Fibroblast of skin of left biceps (primary cell): ENCODE measurements at places on chromosomes 6 and 20.

- DNase-seq: no peak
Measured at GRCh38 chr6:122953766-122954165, 42.3 kb upstream of the CLVS2 start.

- DNase-seq: no peak
Measured at GRCh38 chr6:17486680-17487079, 93.3 kb downstream of the CAP2 start.

GRCh38 chr6:170460641-170461040 lies 92.5 kb downstream of the PSMB1 start:
- no peak for DNase-seq

DNA sequence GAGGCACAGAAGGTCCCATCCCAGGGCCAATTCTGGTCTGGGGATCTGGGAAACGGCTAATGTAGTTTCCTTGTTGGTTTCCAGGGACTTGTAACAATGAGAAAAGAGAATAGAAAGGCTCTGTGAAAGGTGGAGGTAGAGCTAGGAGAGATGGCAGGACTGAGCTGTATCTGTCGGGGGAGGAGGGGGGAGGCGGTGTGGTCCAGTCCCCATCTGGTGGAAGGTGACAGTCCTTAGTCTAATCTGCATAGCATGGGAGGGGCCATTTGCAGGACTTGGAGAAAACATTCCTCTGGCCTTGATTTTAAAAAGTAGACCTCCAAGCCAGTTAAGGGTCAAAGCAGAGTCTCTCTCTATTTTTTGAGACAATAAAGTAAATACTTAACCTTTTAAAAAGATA lies 137.1 kb downstream of the DNAH8 start:
- DNase-seq: no peak

DNA sequence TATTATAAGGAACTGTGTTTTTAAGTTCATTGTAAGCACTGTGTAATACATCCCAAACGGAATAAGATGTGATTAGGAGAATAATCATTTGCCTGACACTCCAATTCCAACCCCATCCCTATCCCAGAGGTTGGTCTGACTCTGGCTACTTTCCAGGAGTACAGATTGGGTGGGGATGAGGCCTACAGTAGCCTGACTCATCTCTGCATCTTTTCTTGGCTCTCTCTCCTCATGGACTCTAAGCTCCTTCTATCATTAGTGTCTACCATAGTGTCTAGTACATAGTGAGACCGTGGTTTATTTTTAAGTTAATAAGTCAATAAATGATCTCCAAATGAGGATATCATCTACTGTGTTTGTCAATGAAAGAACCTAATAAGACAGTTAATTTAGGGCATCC lies 92.2 kb upstream of the CNKSR3 start:
- DNase-seq: no peak

DNA sequence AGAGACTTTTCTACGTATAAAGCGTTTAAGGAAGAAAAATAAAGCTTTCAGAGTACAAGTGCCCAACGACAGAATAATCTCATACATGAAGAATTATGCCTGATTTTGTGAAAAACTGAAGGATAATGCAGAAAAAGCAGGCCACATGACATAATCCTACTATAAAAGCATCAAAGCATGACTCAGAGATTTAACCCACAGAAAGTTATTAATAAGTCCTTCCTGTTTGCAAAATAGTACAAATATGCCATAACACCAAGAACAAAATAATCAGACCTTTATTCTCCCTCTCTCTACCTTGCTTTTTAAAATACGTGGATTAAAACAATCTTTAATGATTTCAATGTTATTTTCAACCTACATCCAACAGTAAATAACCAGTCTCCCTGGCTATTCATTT lies 118.6 kb upstream of the BCLAF1 start:
- DNase-seq: peak; percentile 7

DNA sequence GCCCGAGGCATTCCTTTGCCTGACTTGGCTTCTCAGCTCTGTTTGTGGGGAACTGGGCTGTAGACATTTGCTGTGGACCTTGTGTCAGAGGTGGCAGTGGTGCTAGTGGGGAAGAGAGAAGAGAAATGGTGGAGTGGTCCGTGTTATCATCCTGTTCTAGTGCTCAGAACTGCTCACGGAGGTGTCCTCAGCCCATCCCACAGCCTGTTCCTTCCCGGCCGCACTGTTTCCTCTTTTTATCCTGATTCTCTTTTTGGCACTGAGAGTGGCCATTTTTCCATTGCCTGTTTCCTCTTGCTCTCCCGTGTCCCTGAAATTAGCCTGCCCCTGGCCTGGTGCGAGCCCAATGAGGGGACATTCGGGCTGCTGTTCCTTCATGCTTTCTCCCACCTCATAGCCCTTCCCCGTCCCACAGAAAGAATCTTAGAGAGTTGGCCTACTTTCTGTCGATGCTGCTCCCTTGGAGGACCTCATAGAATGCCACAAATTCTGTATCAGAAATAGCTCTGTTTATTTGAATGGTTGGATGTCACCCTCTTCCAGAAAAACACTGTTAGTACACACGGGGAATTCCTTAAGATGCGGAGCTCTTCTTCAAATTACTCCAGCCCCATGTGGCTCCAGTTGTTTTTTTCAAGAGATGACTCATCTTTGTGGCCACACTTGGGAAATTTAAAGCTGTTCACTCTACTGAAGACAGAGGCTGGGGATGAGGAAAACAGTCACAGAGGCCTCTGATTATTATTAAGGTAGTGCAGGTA lies 26.1 kb downstream of the FARS2 start:
- DNase-seq: peak; percentile 47

DNA sequence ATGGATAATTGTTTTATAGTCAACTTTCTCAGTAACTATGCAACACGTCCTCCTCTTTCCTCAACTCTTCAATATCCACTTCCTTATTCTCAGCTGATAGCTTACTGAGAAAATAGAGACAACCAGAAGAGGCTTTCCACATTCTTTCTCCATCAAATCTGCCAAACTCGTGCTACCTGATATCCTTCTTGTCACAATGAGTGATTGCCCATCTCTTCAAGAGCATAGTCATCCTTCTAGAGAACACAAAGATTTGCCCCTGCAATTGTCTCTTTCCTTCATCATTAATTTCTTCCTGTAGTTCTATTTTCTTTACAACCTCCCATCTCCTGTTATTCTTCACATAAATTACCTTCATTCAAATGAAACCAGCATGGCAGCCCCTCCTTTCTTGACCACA lies 75.9 kb upstream of the RGS17 start:
- DNase-seq: no peak

- DNase-seq: no peak
Measured at GRCh38 chr20:44135012-44135412, 52.0 kb downstream of the JPH2 start.

- peak; percentile 64 for DNase-seq
Measured at GRCh38 chr20:1830240-1830639, 65.0 kb upstream of the SIRPA start.

- DNase-seq: no peak
Measured at GRCh38 chr6:149560736-149561135, 5.4 kb upstream of the GINM1 start.

GRCh38 chr6:168078175-168078942 lies 653 bp downstream of the FRMD1 start:
- no peak for DNase-seq

GRCh38 chr6:84867521-84867920 lies 103.1 kb upstream of the TBX18 start:
- no peak for DNase-seq

GRCh38 chr6:157219201-157220200 lies 103.8 kb downstream of the TMEM242 start:
- no peak for DNase-seq

DNA sequence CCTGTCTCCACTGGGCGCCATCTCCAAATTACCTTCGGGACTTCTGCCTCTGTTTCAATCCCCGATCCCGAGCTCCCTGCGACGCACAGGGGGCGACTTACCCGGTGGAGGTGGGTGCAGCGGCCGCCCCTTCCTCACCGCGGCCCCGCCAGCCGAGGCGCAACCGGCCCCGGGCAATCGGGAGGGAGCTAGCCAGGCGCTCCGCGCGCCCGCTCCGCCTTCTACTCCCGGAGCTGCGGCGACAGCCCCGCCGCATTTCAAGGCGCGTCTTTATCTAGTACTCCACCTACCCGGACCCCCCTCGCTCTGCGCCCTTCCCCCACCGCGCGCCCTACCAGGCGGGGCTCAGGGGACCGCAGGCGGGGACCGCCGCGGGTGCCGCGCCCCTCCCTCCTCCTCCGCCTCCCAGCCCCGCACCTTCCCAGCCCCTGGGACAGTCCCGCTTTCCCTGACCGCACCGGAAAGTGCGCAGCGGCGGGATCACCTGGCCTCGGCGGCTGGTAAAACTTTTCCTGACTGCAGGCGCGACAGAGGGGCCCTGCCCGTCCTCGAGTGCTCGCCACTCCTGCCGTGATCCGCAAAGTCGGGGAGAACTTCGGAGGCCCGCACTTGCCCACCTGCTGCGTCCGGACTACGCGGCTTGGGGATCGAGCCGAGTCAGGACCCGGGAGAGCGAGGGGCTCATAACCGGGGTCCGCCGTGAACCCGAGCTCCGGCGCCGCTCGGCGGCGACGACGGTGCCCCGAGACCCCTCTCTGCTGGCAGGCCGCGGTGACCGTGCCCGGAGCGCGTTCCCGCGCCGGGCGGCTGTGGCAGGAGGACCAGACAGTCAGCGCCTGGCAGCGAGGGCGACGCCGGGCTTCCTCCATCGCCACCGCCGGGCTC lies 8.0 kb upstream of the NKX2-2 start:
- DNase-seq: no peak

- DNase-seq: no peak
Measured at GRCh38 chr6:134272374-134272773, 45.5 kb downstream of the SGK1 start.

- no peak for DNase-seq
Measured at GRCh38 chr6:44257753-44258324, 511 bp upstream of the SLC35B2 start.

DNA sequence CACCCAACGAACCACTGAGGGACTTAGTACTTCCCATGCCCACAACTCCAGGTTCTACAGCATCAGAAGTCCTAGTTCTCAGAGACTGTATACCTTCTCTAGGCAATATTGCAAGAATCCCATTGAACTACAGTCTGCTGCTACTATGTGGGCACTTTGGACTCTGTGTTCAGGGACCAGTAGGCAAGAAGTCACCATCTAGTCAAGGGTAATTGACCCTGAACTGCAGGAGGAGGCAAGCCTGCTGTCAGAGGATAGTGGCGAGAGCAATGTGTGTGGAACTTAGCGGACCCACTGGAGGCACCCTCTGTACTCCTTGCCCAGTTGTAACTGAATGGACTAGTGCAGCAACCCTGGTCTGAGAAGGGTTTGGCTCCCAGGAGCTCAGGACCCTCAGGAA lies 15.7 kb downstream of the HEBP2 start:
- DNase-seq: no peak

DNA sequence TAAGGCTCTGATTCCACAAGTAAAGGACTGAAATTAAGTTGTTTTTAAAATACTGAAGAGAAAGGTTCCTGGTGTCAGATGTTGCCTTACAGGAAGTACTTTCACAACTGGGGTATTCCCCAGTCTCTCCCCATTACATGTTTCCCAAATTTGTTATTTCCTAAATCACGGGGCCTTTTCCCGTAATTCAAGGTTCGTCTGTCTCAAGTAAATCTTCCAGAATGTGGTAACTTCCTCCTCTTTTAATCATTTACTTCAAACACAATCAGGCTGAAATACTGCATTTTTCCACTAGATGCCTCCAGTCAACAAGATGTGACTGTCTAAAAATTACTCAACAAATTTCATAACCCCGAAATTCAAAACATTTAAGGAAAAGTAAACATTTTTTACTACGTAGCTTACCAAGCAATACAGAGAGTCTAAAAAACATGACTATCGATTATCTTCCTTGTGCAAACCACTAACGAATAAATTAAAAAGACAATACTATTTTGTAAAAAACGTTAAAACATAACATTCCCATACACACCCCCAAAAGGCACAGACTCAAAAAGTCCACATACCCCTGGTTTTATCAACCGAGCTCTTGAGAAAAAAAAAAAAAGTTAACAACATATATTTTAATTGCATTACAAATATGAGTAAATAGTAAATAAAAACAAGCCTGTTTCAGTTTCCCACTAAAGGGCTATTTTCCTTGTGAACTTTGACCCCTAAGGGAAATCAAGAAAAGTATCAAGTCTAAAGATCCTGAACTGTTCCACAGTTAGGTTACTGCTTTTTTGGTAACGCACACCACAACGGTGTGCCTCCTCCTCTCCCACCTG lies 1.7 kb downstream of the SOD2 start:
- DNase-seq: peak; percentile 60

- no peak for DNase-seq
Measured at GRCh38 chr20:24825591-24825990, 123.5 kb upstream of the CST7 start.

DNA sequence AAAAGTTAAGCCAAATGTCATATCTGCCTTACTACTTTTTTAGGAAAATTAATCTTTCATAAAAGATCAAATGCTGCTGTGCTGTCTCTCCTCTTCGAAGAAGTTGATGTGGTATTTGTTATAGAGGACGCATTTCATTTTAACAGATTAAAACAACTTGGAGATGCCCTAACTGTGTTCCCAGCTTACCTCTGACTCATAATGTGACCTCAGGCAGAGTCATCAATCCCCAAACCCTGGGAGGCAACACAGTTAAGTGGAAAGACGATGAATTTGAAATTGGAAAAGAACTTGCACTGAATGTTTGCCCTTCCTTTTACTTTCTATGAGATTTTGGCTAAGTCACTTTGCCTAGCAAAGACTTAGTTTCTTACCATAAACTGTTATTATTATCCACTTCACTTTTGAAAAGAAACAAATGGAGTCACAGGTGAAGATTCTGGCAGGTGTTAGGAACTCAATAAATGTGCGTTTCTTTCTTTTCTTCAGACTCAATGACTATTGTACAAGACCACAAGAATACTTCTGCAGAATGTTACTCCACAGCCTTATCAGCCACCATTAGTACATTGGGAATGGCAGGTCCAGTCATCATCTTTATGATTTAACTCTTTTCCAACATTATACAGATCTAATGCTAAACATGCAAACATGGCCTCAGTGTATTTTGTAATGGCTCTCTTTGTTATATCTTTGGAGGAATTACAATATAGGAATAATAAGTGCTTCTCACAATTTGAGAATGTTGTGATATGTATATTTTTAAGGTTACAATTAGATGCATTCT lies 102.6 kb downstream of the COL21A1 start:
- DNase-seq: peak; percentile 21

DNA sequence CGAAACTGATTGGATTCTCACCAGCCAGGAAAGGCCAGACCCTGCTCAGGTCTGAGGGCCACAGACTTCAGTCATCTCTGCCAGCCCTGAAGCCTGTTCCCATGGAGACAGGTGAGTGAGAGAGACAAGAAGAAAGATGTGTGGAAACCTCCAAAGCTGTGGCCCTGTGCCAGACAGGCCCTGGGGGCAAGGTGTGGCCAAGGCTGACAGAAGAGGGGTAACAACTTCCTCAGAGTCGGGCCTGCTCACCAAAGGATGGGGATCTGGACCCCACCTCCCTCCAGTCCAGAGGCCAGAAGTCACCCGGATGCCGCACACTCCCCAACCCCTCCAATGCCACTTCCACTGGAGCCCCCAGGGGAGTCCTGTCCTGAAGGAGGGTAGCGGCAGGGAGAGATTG lies 73.6 kb downstream of the MDGA1 start:
- no peak for DNase-seq

GRCh38 chr20:38267901-38268514 lies 7.5 kb upstream of the KIAA1755 start:
- no peak for DNase-seq

- DNase-seq: no peak
Measured at GRCh38 chr6:14922706-14923460, 323.0 kb upstream of the JARID2 start.

- DNase-seq: no peak
Measured at GRCh38 chr6:7207720-7208119, 100.0 kb downstream of the RREB1 start.

GRCh38 chr6:114144887-114145851 lies 174.2 kb upstream of the HDAC2 start:
- DNase-seq: no peak

GRCh38 chr6:36349240-36349639 lies 12.6 kb upstream of the BNIP5 start:
- DNase-seq: no peak
